ENCODE measurements at places on chromosomes 7 and 10. TPM values are rescaled to one million over a fixed set of nuclear protein-coding genes. Genes with fewer than 3 reads are reported as not detected.
A peak's percentile ranks its signal among the peaks of the same experiment; 100 is the strongest.

DNA sequence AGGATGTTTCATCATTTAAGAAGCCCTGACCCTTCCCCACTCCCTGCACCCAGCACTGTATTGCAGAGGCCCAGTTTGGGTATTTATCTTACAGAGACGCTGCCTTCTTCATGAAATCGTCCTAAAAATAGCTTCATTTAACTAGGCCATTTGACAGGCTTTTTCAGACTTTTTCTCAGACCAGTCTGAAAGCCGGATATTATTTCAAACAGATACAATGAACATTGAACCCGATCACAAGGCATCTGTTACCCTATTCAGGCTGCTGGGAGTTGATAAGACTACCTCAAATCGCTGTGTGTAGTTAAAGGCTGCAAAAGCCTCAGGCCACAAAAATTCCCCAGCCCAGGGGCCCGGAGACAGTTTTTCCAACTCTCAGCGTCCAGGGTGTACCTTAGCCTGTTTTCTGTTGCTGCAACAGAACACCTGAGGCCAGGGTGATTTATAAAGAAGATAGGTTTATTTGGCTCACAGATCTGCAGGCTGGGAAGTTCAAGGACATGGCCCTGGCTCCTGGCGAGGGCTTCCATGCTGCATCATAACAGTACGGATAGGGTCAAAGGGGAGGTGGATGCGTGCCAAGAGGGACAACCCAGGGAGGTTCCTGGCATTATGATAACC lies 130.7 kb upstream of the SH2B2 start:
- DNase-seq: no peak

- peak; percentile 46 for DNase-seq
Measured at GRCh38 chr10:14554091-14554490, 220.6 kb downstream of the FAM107B start.

DNA sequence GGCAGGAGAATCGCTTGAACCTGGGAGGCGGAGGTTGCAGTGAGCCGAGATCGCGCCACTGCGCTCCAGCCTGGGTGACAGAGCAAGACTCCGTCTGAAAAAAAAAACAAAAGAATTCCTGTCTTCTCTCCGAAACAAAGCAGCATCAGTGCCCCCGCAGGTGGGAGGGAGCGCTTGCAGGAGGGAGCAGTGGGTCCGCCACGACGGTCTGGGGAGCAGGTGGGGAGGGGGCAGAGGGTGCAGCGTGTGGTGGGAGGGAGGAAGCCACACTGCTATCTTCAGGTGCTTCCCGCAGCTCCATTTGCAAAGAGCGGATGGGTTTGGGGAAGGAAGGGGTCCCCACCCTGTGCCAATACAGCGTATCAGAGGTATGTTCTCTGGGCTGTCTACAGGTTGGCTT lies 31.7 kb downstream of the LIMK1 start:
- DNase-seq: no peak

- no peak for DNase-seq
Measured at GRCh38 chr10:101538446-101538845, 49.6 kb downstream of the POLL start.

GRCh38 chr7:99141841-99142726 lies 1.8 kb downstream of the SMURF1 start:
- DNase-seq: peak; percentile 58

DNA sequence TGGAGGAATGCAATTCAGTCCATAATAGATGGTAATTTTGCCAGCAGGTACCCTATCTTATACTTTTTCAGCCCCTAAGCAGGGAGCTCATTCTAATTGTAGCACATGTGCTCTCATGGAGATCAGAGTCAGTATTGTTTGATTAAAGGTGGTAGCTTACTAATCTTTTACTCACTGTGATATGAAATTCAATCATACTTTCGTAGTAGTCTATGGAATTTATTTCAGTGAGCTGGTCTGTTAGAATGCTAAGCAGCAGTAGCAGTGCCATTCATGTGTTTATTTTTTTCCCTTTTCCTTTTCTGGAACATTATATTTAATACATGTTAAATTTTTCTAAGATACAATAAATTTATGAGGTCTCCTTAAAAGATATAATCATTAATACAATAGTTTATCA lies 109.0 kb downstream of the ST7 start:
- DNase-seq: no peak

- no peak for DNase-seq
Measured at GRCh38 chr7:99229234-99229633, 21.3 kb upstream of the KPNA7 start.

DNA sequence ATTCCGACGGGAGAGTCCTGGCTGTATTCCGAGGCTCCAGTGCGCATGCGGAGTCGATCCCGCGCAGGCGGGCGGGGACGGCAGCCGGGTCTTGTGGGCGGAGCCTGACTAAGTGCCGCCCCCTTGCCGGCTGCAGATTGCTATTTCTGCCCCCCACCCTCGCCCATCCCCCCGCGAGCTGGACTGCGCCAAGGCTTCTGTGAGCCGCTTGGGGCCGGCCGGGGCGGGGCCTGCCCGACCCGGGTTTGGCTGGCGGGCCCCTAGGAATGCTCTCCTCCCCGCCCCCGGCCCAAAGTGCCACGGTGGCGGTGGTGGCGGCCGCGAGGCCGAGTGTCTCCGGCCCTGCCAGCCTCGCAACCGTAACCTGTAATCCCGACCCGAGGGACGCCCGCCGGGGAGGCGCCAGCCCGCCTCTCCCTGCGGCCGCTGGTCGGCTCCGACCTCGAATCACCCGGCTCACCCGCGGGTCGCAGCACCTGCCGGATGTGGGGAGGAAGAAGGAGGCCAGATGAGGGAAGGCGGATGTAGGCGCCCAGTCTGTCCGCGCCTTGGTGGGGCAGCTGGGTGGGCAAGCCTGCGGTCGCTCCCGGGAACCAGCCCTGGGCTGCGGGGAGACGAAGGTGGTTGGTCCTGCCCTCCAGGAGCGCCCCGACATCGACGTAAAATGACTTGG lies 702 bp upstream of the KAZALD1 start:
- DNase-seq: peak; percentile 96

GRCh38 chr7:24979470-24979862 lies 512 bp downstream of the OSBPL3 start:
- peak; percentile 62 for DNase-seq

DNA sequence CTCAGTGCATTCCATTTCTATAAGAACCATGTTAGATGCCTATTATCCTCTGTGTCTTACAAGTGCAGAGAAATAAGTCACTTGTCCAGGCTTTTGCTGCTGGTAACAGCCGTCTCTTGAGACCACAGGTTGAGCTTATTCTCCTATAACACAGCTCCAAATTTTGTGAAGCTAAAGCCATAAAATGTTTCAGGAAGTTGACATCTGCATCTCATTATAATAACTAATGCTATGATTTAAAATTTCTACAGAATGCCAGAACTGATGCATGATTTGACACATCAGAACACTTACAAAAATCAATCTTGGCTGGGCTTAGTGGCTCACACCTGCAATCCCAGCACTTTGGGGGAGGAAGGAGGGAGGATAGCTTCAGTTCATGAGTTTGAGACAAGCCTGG lies 986.9 kb downstream of the TYW1 start:
- no peak for DNase-seq

DNA sequence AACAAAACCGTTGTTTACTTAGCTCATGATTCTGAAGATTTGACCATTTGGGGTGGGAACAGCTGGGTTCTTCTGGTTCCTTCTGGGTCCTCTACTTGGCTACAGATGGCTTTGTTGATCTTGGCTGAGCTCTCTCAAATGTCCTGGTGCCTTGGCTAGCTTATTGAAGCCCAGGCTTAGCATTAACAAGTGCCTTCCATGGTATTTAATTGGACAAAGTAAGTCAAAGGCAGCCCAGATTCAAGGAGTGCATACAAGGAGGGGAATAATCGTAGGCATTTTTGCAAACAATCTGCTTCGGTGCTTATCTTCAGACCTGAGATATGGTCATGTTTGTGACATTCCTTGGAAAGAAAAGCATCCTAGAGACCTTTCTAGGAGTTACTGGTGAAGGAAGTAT lies 81.4 kb downstream of the ADCYAP1R1 start:
- no peak for DNase-seq

- no peak for DNase-seq
Measured at GRCh38 chr10:75209086-75209920, 1.3 kb upstream of the VDAC2 start.

GRCh38 chr7:307970-308369 lies 18.0 kb downstream of the FOXL3 start:
- no peak for DNase-seq

MSMB gene
- total RNA-seq: not detected

RSPH10B2 gene
- total RNA-seq: not detected

DNA sequence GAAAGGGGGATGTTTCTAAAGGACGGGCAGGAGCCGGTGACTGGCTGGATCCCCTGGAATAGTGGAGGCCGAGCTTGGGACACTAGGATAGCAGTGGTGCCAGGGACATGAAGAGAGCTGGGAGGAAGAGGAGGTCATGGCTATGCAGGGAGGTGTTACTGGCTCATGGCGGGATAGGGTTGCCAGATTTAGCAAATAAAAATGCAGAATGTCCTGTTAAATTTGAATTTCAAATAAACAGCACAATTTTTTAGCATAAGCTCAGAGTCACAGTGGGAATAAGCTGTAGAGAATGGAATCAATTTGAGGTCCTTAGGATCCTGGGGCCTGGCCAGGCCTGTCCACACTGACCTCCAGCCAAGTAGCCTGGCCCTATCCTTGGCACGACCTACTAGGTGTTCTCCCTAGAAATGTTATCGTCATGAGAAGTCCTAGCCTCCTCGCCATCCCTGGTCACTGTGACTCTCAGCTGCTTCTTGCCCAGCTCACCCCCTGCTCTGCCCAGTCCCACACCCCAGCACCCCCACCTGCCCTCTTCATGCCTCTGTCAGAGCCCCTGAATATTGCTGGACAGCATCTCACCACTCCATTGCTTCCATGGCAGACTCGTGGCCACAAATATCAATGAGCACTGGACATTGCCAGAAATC lies 7.6 kb upstream of the KCP start:
- no peak for DNase-seq

DNA sequence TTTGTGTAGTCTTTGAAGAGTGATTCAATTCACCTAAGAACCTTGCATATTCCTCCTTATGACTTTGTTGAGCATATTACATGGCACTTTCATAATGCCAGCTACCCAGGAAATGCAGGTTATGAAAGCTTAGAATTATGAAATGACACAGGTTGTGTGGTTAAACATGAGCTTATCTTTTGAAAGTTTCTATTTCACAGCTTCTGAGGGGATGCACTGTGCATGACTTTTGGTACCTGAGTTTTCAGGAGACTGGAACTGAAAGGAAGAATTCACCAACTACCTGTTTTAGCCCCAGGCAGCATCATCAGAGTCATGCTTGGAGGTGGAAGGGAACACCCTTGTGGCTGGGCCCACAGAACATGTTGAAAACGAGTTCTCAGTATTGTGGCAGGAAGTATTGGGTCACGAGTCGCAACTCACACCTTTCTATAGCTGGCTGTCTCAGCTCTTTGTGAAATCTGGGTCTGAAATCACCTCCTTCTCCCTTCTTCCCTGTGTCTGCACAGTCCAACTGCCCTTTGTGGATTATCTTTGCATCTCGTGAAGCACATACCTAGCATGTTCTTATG lies 228.2 kb downstream of the PTEN start:
- DNase-seq: no peak

DNA sequence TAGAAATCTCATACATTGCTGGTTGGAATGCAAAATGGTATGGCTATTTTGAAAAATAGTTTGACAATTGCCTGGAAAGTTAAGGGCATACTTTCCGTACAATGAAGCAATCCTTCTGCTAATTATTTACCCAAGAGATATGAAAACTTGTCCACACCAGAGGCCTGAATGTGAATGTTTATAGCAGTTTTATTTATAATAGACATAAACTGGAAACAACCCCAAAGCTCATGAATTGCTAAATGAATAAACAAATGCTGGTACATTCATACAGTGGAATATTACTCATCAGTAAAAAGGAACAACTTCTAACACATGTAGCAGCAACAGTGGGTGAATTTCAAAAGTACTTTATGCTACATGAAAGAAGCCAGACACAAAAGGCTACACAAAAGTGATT lies 42.7 kb downstream of the MMRN2 start:
- no peak for DNase-seq

SH2D4B gene
- total RNA-seq: not detected

UCMA gene
- not detected for total RNA-seq

TRIL gene
- total RNA-seq: 1.6 TPM

CYP3A7 gene
- total RNA-seq: 1.3 TPM

CNTNAP2 gene
- 1.0 TPM for total RNA-seq

TMEM229A gene
- total RNA-seq: not detected

GRCh38 chr10:49694466-49694865 lies 15.0 kb downstream of the C10orf53 start:
- DNase-seq: no peak

GRCh38 chr10:80503584-80504157 lies 34.0 kb upstream of the SH2D4B start:
- no peak for DNase-seq

DNA sequence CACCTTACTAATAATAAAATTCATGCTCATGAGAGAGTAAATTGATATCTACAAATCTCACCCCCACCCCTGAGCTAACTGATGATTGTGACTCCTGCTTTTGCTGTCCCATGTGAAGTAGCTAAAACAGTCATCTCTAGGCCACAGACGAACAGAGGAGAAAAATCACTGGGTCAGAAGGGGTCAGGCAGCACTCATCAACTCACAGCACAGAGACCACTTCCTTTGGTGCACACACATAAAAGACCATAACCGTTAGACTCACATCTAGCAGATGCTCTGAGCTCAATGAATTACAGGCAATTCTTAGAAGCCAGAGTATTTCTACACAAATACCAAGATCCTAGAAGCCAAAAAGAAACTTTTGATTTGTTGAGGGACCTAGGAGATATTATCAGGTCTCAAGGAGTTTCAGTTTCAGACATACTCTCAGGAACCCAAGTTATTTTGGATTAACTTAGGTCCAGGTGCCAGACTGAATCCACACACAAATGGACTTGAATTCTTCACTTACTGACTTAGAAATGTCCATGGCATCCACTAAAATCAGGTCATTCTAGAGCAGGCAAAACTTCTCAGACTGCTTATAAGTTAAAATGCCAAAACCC lies 65.0 kb upstream of the TES start:
- no peak for DNase-seq

DNA sequence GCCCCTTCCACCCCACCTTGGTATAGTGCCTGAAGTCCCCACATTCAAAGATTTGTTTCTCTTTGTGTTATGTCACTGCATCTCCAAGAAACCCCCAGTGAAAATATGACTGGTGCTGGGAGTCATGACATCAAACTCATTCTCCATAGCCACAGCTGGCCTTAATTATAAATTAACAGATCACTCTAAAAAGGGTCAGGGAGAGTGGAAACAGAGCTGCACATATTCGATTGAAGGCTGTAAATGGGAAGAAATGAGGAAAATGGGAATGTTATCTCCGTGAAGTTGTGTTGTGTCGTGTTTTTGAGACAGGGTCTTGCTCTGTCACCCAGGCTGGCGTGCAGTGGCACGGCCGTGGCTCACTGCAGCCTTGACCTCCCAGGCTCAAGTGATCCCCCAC lies 24.2 kb upstream of the NUP42 start:
- no peak for DNase-seq

DNA sequence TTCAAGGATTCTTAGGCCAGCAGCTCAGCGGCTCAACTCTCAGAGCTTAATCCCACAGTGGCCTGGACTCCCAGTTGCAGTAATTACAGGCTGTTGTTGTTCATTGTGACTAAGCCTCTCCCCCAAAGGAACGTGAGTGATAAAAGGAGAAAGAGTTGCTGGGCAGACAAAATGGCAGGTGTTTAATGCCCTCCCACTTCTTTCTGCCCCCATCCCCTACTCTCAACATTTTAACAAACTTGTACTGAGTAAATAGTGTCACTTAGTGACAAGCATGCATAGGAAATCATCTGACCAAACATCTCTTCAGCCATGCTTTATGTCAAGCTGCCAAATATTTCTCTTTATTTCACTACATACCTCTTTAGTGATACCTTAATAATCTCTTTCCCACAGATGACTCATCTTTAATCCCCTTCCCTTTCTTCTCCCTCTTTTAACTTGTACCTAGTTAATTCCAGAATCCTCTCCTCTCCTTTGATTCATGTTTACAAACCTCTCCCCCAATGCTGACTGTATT lies 12.4 kb upstream of the MTERF1 start:
- DNase-seq: no peak

Data from body of pancreas (tissue), 4 donors.